AG08396 (cell line): ENCODE measurements at places on chromosomes 4 and X.

DNA sequence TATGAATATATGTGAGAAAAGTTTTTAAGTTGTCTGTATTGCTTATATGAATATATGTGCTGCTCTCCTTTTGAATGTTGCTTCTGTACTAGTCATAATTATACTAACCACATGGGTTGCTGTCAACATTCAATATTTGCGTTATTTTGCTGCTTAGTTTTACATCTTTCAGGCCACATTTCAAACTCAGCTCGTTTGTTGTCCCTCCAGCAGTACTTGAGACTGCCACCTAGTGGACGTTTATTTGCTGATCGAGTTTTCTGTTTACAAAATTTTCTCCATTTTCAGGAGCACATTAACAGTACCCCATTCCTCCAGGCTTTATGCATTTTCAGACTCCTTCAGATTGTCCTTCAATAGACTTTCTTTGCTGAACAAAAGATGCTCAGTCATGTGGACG lies 75.8 kb downstream of the NUDT11 start:
- DNase-seq = peak; percentile 43

DNA sequence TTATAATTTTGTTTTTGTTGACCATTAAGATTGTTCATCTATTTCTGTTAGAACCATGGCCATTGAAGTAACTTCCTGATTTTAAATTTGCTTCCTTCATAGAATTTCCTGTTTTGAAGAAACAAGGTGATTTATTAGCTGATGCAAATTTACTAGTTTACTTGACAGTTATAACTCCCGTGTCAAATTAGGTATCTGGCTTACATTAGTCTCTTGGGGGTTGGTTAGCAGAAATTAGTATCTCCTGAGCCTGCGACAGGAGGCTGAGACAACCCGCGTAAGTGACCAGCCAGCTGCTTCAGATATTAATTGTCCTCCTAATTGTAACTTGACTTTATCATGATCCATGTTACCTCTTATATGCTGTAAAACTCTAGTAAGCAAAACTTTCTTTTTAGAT lies 154.3 kb downstream of the CFAP299 start:
- no peak for DNase-seq

DNA sequence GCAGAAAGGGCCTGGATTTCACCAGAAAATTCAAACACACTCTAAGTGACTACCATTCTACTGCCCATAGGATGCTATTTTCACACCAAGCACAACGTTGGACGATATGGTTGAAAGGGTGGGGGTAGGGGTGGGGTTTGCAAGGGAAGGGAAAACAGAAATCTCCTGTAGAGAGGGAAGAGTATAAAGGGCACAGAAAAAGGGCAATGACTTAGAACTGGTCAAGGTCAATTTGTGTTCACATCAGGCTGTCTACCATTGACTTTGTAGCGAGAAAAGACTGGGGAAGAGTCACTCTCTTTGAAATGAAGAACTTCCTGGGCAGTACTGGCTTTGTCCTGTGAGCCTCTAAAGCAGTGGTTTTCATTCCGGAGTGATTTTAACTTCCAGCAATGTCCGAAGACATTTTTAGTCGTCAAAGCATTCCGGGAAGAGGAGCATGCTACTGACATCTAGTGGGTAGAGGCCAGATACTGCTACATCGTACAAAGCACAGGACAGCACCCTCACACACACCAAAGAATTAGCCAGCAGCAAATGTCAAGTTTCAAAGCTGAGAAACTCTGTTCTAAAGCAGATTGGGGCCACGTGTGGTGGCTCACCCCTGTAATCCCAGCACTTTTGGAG lies 48.4 kb upstream of the SLC7A3 start:
- DNase-seq = peak; percentile 24

DNA sequence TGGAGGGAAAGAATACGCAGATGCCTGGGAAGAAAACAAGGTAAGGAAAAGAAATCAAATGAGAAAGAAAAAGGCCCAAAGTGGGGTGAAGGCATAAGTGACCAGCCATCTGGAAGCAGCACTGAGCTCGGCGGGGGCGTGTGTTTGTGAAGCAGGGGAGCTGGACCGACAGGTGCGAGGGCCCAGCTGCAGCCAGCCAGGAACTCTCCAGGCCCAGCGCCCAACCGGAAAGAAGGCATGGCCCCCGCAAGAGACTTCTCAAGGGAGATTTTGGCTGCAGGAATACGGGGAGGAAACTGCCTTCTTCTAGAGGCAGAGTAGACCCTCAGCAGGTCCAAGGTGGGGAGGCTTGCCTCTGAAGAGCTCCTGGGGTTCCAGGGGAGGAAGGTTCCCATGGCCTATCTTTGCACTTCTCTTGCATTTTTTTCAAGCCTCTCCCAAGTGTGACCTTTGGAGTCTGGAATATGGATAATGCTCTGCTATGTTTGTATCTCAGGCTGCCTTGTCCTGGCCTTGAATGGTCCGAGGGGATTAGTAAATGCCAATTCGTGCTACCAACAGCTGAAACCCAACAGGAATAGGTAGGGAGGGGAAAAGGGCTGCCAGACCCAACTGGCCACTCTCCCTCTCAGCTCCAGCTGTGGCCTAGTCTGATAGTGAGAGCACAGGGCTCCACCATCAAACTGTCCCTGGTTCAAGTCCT lies 10.8 kb upstream of the CITED1 start:
- DNase-seq = no peak

DNA sequence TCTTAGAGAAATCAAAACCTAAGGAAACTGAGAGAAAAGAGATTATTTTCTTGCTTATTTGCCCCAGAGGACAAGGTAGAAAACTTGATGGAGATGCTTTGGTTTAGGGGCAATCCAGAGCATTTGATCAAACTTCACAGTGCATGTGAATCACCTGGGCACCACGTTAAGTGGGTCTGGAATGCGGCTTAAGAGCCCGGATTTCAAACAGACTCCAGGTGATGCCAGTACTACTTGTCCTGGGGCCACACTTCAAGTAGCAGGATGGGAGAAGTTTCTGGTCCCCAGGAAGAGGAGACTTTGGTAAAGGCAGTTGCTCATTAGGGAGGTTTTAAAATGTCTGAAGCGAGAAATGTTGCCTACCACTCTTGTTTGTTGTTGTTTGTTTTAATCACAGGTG lies 51.8 kb downstream of the PHOX2B start:
- no peak for DNase-seq
